NCI-H2081 (cell line): ENCODE measurements at places on chromosomes 3 and 15.

- DNase-seq: peak; percentile 31
These were observed 10.3 kb upstream of the KIF7 start for GRCh38 chr15:89665449-89666181.

DNA sequence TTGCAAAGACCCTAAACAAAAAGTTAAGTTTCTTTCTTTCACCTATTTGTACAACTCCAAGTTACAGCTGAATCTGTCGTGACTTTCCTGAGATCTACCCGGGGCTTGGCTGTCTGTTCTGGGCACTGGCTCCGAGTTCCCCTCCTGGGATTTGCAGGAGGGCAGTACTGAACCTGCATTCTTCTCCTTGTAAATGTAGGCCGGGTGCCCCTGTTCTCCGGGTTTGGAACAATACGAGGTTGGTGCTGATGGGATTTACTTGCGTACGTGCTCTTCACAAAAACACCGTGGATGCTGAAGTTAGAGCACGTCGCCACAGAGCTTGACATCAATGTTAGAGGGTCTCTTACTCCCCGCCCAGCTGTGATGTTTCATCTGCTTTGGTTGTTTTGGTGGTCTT, 48.1 kb downstream of the KLHL25 start:
- DNase-seq: no peak

DNA sequence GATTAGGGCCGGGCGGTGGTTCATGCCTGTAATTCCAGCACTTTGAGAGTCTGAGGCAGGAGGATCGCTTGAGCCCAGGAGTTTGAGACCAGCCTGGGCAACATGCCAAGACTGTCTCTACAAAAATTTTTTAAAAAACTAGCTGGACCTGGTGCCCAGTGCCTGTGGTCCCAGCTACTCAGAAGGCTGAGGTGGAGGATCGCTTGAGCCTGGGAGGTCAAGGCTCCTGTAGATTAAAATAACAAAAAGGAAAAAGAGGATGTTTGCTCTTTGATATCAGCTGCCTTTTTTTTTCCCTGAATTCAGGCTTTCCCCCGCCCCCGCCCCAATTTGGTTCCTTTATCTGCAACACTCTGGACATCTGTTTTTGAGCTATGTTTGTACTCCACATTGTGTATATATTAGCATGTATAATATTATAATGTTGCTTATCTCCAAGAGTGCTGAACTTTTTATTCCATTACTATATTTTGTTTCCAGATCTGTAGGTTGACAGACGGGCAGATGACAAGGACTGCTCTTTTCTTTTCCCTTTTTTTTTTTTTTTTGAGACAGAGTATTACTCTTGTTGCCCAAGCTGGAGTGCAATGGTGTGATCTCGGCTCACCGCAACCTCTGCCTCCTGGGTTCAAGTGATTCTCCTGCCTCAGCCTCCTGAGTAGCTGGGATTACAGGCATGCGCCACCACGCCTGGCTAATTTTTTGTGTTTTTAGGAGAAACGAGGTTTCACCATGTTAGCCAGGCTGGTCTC, 4.6 kb downstream of the SNAP23 start:
- DNase-seq: no peak

GRCh38 chr3:23800731-23801130, 5.0 kb upstream of the UBE2E1 start:
- no peak for DNase-seq

DNA sequence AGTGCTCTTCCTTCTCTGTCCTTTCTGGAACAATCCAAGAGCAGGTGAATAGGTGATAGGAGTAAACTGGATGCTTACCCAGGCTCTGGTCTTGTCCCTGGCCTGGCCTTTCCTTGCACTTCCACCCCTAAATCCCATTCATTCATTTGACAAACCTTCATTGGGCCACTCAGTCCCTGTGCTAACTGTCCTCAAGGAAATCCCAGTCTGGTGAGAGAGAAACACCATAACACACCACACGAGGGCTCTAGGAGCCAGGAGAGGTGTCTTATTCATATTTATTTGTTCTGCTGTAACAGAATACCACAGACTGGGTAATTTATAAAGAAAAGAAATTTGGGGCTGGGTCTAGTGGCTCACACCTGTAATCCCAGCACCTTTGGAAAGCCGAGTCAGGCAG, 22.8 kb downstream of the EFCC1 start:
- DNase-seq: peak; percentile 59

DNA sequence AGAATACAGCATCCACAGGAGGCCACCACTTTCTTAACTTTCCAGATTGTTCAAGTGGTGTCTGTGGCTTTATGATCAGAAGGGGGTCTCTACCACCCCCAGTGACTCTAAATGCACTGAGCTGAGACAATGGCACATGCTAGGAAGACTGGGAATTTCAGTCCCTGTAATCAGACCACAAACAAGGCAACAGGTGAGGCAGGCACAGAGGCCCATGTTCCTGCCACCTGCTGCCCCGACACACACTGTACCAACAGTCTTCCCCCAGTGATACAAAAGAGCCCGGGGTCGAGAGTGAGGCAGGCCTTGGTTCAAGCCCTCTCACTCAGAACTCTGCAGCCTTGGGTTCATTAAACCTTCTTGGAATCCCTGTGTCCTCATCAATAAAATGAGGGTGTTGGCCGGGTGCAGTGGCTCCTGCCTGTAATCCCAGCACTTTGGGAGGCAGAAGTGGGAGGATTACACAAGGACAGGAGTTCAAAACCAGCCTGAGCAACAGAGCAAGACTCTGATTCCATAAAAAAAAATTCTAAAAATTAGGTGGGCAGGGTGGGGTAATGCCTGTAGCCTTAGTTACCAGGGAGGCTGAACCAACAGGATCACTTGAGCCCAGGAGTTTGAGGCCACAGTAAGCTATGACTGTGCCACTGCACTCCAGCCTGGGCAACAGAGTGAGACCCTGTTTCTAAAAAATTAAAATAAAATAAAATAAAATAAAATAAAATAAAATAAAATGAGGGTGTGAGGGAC, 55.8 kb downstream of the ADCY5 start:
- DNase-seq: no peak

DNA sequence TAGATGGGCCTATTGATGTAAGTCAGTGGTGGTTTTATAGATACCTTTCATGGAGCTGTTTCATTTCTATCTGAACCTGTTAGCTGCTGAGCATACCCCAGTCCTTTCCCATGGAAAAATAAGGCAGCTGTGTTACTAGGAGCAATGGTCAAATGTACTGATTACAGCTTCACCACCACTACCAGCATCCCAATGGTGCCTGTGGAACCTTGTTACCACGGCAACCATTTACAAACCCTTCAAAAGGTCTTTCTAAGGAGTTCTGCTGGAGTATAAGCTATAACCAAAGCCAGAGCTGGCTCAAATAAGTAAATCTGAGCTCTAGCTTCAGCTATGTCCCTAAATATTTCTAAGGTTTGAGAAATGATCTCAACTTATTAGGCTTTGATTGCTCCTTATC, 133.4 kb upstream of the ACP3 start:
- no peak for DNase-seq

- no peak for DNase-seq
These were observed 50.9 kb downstream of the KLHL6 start for GRCh38 chr3:183504597-183504996.

DNA sequence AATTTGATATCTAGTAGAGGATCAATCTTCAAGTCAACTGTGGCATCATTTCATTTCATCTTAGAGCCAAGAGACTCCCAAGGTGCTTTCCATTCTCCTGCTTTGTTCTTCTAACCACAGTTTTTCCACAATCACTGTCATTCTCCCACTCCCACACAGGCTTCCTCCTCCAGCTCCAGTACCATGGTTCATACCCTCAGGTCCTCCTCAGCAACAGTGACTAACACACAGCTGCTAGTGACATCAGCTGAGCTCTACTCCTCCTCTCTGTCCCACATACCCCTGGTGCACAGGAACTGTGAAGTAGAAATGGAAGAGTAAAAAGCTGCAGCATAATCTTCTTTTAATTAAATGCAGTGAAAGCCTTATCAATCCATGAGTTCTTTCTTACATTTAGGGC, 200.2 kb upstream of the DPH6 start:
- DNase-seq: no peak

DNA sequence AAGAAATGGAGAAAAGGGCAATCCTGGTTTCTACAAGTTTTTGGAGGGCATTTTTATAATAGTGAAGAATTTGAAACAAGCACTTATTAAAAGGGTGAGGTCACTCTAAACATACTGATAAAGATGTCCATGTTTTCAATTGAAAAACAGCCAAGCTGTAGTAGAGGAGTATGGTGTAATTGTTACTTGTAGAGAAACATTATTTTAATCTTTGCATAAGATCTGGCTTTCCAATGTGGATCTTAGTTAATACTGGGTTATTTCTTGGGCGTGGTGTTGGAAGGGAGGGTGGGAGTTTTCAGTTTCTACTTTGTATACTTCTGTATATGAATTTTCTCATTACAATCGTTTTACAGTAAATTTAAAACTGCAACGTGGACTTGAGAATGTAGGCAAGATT, 22.8 kb downstream of the MORF4L1 start:
- no peak for DNase-seq

GRCh38 chr3:36762918-36763849, 1.2 kb downstream of the DCLK3 start:
- no peak for DNase-seq

- DNase-seq: no peak
These were observed 103.2 kb downstream of the PPP2R3A start for GRCh38 chr3:136068708-136069107.
